ENCODE measurements at places on chromosomes 1 and 21. TPM values are rescaled to one million over a fixed set of nuclear protein-coding genes. Genes with fewer than 3 reads are reported as not detected.

AADACL3 gene
- not detected for total RNA-seq

DNA sequence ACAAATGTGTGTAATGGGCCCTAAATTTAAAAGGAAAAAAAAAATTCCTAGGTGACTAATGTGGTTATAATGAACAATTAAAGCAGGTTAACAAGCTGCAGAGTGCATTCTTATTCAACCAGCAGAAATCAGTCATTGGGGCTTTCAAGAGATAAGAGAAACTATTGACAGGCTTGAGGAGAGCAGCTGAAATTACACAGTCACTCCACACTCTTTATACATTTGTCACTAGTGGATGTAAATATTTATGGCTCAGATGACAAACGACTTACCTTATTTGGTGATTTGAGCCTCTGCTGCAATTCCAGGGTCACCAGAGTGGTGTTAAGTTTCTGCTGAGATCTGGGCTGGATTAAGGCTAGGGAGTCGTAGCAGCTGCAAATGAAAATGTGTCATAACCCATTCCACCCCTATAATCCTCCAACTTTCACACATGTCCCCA, 896.3 kb downstream of the TTLL7 start:
- peak; percentile 48 for DNase-seq

GRCh38 chr1:208510192-208510952, 266.2 kb upstream of the PLXNA2 start:
- DNase-seq, result peak; percentile 76

RNU1-1 gene
- under 0.01 TPM for total RNA-seq

MGST3 gene
- 95.1 TPM for total RNA-seq

DNA sequence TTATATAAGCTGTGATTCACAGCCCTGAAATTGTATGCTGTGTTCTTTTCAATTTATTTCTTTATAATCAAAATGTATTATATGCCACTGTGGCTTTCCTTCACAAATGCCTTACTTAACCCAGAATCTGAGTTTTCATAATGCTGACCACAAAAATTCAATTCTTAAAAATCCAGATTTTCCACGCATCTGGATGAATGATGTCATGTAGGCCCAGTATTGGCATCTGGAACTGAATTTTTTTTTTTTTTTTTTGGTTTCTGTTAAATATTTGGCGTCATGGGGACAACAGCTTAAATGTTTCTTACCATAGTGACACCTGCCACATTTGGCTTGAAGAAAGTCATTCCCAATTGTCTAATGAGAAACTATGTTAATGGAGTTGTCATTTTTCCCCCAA, 296.8 kb downstream of the TM2D1 start:
- DNase-seq, result no peak

CD1C gene
- total RNA-seq, result not detected

ELAPOR1 gene
- 1.3 TPM for total RNA-seq

- no peak for DNase-seq
Observed at GRCh38 chr1:216665406-216665805, 57.8 kb downstream of the ESRRG start.

EPRS1 gene
- 95.3 TPM for total RNA-seq

SPATA21 gene
- total RNA-seq, result not detected

MYCL gene
- 0.40 TPM for total RNA-seq

GRCh38 chr21:46097336-46098293, at the start of gene COL6A2:
COL6A2 (plus strand) TSS chr21:46098112.
- no peak for DNase-seq

GRCh38 chr1:43936431-43937151, 3.0 kb downstream of the ARTN start:
- DNase-seq, result no peak

- peak; percentile 69 for DNase-seq
Observed at GRCh38 chr1:211378844-211379243, 52.2 kb downstream of the TRAF5 start.

GRCh38 chr1:201713086-201713810, 115.7 kb upstream of the IPO9 start:
- peak; percentile 99 for DNase-seq

FRRS1 gene
- 4.0 TPM for total RNA-seq

- no peak for DNase-seq
Observed at GRCh38 chr1:87986130-87986866, 657.6 kb downstream of the LMO4 start.

SYF2 gene
- total RNA-seq, result 51.1 TPM

DNA sequence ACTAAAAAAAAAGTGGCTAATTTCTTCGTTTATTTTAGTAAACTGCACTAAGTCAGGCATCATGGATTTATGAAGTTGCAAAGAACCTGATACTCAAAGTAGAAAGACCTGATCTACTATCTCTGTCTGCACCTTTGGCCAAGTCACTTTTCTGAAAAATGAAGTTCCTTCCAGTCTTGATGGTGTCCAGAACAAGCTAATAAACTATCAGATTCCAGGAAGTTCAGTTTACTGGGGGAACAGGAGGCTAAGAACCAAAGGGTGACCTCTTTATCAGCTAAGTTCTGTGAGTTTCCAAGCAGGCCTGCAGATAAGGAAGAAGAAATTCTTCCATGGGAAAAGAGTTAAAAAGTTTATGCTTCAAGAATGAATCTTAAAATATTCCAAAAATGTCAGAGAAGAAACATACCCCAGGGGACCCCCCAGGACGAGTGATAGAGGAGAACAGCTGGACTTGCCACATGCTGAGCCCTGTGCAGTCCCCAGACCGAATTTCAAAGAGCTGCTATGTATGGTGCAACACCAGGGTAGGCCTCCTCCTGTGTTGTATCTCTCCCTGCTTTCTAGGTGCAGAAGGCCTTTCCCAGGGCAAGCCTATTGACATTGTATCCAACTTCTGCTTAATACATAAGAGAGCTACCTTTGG, 72.8 kb upstream of the FGGY start:
- DNase-seq, result no peak

SH2D2A gene
- total RNA-seq, result 4.6 TPM

- no peak for DNase-seq
Observed at GRCh38 chr1:175862408-175862807, 119.0 kb upstream of the TNR start.

GRCh38 chr1:110173466-110174105, 23.3 kb downstream of the SLC6A17 start:
- no peak for DNase-seq

OLFML2B gene
- total RNA-seq, result 2.2 TPM

- no peak for DNase-seq
Observed at GRCh38 chr1:109785446-109786111, 21.9 kb upstream of the EPS8L3 start.

GRCh38 chr1:116411784-116412479, 38.9 kb downstream of the ATP1A1 start:
- DNase-seq, result peak; percentile 79

GRCh38 chr21:21751286-21751685, 753.1 kb downstream of the NCAM2 start:
- DNase-seq, result no peak

Data from HT1080 (cell line).